Esophagus muscularis mucosa (tissue), 4 donors: ENCODE measurements at places on chromosomes 12 and 14. TPM values are rescaled to one million over a fixed set of nuclear protein-coding genes. Genes with fewer than 3 reads are reported as not detected.

DNA sequence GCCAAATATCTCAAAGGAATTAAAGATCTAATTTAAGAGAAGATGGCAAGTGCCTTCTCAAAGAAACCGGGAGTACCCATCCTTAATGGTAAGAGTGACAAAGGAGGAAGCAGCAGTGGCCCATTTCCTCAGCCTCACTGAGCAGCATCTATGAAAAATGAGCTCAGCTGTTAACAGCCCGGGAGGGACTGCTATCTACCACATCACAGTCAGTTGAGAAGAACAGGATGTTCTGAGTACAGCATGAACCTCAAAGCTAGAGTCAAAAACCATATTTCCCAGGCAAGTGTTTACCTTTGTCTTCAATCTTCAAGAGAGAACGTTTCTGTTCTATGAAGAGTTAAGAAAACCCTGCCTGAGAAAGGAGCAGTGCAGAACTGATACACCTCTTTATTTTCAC lies 115.0 kb downstream of the BTG1 start:
- no peak for DNase-seq

DNA sequence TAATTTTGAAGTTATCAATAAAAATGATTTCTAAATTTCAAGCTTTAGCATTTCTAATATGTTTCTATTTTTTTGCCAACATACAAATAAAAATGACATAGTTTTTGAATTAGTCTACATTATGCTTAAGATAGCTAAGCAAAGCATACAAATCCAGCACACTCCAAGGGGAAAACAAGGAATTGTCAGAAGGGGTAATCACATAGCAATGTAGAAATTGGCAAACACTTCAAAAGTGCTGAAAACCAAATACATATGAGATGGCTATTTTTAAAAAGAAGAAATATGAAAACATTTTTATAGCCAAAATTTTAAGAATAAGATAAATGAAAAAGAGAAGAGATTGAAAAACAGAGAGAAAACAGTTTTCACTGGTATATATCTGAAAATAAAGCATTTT lies 308.0 kb downstream of the SLC6A15 start:
- DNase-seq: no peak

Gene TEX52
- not detected for total RNA-seq

DNA sequence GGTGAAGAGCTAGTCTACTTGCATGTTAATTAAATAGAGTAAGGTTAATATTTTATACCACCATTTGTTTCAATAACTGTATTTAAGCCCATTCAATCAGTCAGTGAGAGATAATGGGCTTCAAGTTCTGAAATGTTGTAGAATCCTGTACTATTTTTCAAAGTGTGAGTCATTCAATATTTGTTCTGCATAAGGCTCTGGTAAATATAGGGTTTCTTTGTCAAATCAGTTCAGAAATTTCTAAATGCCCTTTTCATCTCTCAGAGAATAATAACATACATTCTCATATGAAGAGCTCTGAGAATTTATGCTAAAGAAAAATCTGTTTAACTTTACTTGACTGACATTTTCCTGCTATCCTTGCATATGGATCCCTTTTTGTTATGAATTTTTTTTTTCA lies 493.3 kb downstream of the TMTC2 start:
- no peak for DNase-seq

DNA sequence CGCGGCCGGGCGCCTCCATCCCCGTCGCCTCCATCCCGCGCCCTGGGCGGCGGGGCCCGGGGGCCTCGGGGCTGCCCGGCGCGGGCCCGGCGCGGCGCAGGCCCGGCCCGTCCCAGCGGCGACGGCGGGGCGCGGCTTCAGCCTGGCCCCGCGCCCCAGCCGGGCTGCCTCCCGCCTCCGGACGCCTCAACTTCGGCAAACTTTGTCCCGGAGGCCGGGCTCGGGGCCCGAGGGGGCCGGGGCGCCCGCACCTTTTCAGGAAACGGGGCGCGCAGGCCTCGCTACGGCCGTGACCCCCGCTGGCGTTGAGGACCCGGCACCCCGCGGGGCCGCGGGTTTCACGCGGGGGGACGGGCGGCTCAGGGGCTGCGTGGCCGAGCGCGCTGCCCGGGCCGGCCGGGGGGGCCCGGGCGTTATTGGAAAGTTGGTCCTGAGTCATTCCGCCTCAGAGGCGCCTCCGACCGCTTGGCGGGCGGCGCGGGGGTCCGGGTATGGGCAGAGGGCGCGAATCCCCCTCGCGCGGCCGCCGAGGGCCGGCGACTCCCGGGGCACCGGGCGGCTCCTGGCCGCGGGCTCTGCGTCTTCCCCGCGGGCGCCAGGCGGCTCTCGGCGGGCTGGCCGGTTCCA lies 575 bp downstream of the TRAF3 start:
- DNase-seq: no peak

DNA sequence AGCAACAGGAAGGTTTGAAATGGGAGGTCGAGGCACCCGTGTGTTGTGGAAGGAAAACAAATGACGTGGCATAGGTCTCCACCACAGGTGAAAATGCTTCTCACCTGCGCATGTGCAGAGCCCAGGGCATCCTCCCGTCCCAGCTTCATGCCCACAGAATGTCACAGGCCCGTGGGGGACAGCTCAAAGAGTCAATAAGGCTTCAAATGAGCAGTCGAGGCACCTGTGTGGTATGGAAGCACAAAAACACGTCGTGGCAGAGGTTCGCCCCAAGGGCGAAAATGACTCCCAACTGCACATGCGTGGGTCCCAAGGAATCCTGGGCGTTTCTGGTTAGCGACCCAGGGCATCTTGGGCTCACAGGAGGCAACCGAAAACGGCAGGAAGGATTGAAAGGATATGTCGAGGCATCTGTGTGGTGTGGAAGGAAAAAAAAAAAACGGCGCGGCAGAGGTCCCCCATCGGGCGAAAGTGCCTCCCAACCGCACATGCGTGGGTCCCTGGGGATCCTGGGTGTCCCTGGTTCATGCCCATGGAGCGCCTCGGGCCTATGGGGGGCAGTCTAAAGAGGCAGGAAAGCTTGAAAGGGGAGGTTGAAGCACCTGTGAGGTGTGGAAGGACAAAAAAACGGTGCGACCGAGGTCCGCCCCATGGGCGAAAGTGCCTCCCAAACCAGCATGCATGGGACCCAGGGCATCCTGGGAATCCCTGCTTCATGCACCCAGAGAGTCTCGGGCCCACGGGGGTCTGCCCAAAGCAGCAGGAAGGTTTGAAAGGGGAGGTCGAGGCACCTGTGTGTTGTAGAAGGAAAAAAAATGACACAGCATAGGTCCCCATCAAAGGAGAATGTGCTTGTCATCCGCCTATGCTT lies 578.5 kb downstream of the ALG10 start:
- no peak for DNase-seq

Gene NCAPD2
- total RNA-seq: 13.9 TPM

Gene TDRD9
- 2.0 TPM for total RNA-seq

GRCh38 chr14:72699852-72700257 lies 194.0 kb downstream of the DPF3 start:
- no peak for DNase-seq

GRCh38 chr14:80977221-80977620 lies 21.8 kb downstream of the TSHR start:
- no peak for DNase-seq

DNA sequence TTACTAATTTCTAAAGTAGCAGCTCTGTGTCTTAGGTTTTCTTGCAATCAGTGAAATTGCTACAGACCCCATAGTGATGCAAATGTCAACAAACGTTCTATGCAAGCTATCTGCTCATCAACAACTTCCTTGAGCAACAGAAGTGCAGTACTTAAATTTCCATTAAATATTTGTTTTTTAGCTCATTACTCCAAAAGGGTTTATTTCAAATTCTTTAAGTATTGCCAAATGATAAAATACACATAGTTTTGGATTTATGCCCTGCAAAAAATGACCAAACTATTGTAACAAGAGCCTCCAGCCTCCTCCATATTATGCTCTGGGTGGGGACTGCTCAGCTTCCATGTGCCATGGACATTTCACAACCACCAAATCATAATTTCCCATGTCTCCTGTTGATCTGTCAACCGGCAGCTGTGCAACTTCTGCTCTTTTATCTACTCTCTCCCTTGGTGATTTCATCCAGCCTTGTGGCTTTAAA lies 4.4 kb downstream of the BDKRB1 start:
- no peak for DNase-seq

Gene SMIM41
- total RNA-seq: 26.6 TPM

- no peak for DNase-seq
These were observed 210.1 kb upstream of the DAAM1 start for GRCh38 chr14:58978343-58978742.

Gene COX8C
- not detected for total RNA-seq

Gene BBOF1
- total RNA-seq: 8.6 TPM

Gene SERPINA12
- total RNA-seq: not detected

GRCh38 chr12:30978639-30979038 lies 52.1 kb downstream of the TSPAN11 start:
- DNase-seq: no peak

GRCh38 chr12:6336079-6336888 lies 5.6 kb downstream of the TNFRSF1A start:
- peak; percentile 98 for DNase-seq

- DNase-seq: no peak
These were observed 117.1 kb downstream of the NAV3 start for GRCh38 chr12:77947746-77948145.

GRCh38 chr14:100201701-100202100 lies 37.2 kb upstream of the YY1 start:
- no peak for DNase-seq

GRCh38 chr14:102496331-102496691 lies 13.3 kb downstream of the ANKRD9 start:
- no peak for DNase-seq

GRCh38 chr12:29287622-29288021 lies 93.3 kb downstream of the ERGIC2 start:
- no peak for DNase-seq

GRCh38 chr14:71319666-71320065 lies 412.4 kb downstream of the PCNX1 start:
- no peak for DNase-seq

DNA sequence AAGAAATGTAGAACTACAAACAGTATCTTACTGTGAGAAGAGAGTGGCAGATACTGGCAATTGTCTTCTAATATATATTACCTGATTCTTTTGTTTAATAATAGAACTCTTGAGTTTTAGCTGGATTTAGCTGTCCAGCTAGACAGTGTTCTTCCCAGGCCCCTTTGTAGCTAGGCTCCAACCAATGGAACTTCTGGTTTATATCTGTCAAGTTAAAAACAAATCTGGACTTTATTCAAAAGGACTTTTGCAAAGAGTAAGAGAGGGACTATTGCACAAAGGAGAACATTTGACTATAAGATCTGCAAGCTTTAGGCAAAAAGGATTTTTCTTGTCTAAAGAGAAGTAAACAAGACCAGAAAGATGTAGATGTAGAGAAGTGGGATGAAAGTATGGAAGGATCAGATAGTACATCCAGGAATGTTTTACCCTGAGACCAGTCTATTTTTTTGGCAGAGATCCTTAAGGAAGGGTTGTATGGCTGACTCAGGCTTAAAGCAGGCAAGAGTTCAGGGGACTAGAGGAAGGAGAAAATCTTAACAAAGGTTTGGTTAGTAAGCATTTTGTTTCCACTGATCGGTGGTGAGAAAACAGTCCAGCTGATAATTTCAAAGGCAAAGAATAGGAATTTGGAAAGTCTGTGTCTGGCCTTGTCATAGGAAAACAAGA lies 111.1 kb upstream of the PLEKHA5 start:
- DNase-seq: no peak

- no peak for DNase-seq
These were observed 302 bp downstream of the CCDC38 start for GRCh38 chr12:95942101-95942523.

Gene SLC25A47
- not detected for total RNA-seq

Gene MAP1LC3B2
- total RNA-seq: not detected

DNA sequence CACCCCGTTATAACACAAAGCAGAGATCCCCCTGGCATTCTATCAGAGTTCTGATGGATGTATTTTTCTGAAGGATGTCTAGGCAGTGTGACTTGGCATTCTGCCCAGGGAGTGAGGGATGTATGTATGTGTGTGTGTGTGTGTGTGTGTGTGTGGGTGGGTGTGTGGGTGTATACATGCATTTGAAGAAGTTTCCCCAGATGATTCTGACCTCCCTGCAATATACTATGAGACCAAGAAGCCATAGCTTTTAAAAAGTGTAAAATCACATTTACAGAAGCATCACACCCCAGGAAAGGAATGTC lies 59.7 kb upstream of the NAP1L1 start:
- no peak for DNase-seq

Gene RHOJ
- 11.0 TPM for total RNA-seq

Gene CLECL1
- total RNA-seq: not detected

- DNase-seq: no peak
These were observed 11.3 kb downstream of the AMN start for GRCh38 chr14:102933618-102934231.

GRCh38 chr14:84927096-84927827 lies 602.7 kb upstream of the FLRT2 start:
- DNase-seq: no peak

- DNase-seq: no peak
These were observed 624 bp downstream of the RIN3 start for GRCh38 chr14:92513966-92514843.
